Gastrocnemius medialis (tissue), 4 donors: ENCODE measurements at places on chromosomes 7 and 10. TPM values are rescaled to one million over a fixed set of nuclear protein-coding genes. Genes with fewer than 3 reads are reported as not detected.
A peak's percentile ranks its signal among the peaks of the same experiment; 100 is the strongest.

GRCh38 chr10:110822035-110822711 is 49.6 kb upstream of the PDCD4 start:
- H3K27me3 ChIP-seq: no peaks in the 10 kb centered on the region
- DNase-seq: no peak
- no peaks in the 10 kb centered on the region for H3K36me3 ChIP-seq
- H3K4me3 ChIP-seq: no peak overlapping the region
- H3K27ac ChIP-seq: peak overlapping the region; percentile 96
- peaks cover 81% of the 10 kb centered on the region for H3K4me1 ChIP-seq

Gene HOXA1
- not detected for total RNA-seq

DNA sequence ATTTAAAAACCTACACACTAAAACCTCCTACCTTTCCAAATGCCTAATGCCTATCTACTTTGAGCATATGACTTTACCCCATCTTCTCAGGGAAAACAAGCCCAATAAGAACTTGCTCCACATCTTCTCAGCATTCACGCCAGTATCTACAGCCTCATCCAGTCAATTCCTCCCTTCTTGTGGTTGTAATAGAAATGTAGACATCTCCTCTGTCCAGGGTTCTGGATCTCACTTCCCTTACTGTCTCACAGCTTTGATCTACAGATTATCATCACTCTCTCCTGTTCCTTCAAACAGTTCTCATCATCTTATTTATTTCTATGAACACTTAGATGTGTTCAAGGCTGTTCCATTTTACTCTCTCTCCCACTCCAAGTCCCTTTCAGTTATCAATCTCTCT is 70.4 kb upstream of the NOBOX start:
- no peaks in the 10 kb centered on the region for H3K36me3 ChIP-seq
- no peak overlapping the region for H3K4me3 ChIP-seq
- DNase-seq: no peak
- no peaks in the 10 kb centered on the region for H3K27me3 ChIP-seq
- H3K27ac ChIP-seq: no peak overlapping the region
- no peaks in the 10 kb centered on the region for H3K4me1 ChIP-seq

GRCh38 chr7:112084520-112084971 is 121.7 kb downstream of the DOCK4 start:
- no peaks in the 10 kb centered on the region for H3K36me3 ChIP-seq
- DNase-seq: no peak

GRCh38 chr7:78473021-78473420 is 674.4 kb downstream of the PHTF2 start:
- no peak overlapping the region for H3K4me3 ChIP-seq
- DNase-seq: no peak
- no peaks in the 10 kb centered on the region for H3K36me3 ChIP-seq
- H3K4me1 ChIP-seq: peaks cover 19% of the 10 kb centered on the region

DNA sequence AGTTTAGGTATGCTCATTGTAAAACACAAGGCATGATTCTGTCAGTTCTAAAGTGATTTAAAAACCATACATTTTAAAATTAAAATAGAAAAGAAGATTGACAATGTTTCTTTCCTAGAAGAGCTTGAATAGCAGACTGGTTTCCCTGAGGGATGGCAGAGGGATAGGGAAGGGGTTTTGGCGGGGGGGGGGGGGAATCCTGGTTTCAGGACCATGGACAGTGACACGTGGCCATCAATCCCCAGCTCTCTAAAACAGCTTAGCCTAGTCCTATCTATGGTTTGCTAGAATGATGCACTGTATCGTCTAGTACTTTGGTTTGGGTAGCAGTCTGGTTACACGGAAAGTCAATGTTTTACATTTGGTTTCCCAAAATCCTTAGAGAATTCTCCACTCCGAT is 88.7 kb downstream of the PHYHIPL start:
- DNase-seq: no peak
- H3K36me3 ChIP-seq: peaks cover 38% of the 10 kb centered on the region
- H3K27me3 ChIP-seq: no peaks in the 10 kb centered on the region
- H3K4me3 ChIP-seq: no peak overlapping the region
- H3K4me1 ChIP-seq: no peaks in the 10 kb centered on the region

Gene ZNF853
- 12.0 TPM for total RNA-seq

DNA sequence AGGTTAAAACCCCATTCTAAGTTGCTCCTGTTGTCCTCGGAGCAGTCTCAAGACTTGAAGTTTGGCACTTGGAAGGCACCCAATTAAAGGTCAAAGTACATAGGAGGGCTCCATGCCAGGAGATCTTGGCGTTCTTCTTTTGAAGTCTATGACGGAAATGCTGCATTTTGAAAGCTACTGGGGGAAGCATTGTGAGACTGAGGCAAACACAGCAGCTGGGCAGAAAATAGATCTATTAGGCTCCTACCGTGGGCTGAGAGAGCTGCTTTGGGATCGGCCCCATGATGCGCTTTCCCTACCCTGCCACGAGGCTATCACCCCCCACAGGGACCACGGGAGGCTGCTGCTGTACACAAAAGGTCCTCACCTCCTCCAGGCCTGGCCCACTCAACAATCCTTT is 20.0 kb downstream of the KIAA1549 start:
- H3K4me3 ChIP-seq: no peak overlapping the region
- no peaks in the 10 kb centered on the region for H3K36me3 ChIP-seq
- DNase-seq: no peak
- H3K27ac ChIP-seq: no peak overlapping the region
- no peaks in the 10 kb centered on the region for H3K27me3 ChIP-seq

GRCh38 chr7:91519241-91520158 is 255.3 kb downstream of the FZD1 start:
- no peaks in the 10 kb centered on the region for H3K4me1 ChIP-seq
- H3K27me3 ChIP-seq: no peaks in the 10 kb centered on the region
- no peak overlapping the region for H3K4me3 ChIP-seq
- no peak overlapping the region for H3K27ac ChIP-seq
- no peak for DNase-seq

Gene GNAT3
- total RNA-seq: not detected

- H3K27ac ChIP-seq: no peak overlapping the region
- H3K27me3 ChIP-seq: no peaks in the 10 kb centered on the region
- H3K4me3 ChIP-seq: no peak overlapping the region
- DNase-seq: no peak
- H3K36me3 ChIP-seq: no peaks in the 10 kb centered on the region
Measured at GRCh38 chr7:32347244-32347828, 142.8 kb downstream of the LSM5 start.

- H3K27ac ChIP-seq: no peak overlapping the region
- no peaks in the 10 kb centered on the region for H3K36me3 ChIP-seq
- H3K4me1 ChIP-seq: peaks cover 29% of the 10 kb centered on the region
- DNase-seq: no peak
- H3K27me3 ChIP-seq: no peaks in the 10 kb centered on the region
- no peak overlapping the region for H3K4me3 ChIP-seq
Measured at GRCh38 chr7:150359622-150360362, 8.8 kb upstream of the REPIN1 start.

DNA sequence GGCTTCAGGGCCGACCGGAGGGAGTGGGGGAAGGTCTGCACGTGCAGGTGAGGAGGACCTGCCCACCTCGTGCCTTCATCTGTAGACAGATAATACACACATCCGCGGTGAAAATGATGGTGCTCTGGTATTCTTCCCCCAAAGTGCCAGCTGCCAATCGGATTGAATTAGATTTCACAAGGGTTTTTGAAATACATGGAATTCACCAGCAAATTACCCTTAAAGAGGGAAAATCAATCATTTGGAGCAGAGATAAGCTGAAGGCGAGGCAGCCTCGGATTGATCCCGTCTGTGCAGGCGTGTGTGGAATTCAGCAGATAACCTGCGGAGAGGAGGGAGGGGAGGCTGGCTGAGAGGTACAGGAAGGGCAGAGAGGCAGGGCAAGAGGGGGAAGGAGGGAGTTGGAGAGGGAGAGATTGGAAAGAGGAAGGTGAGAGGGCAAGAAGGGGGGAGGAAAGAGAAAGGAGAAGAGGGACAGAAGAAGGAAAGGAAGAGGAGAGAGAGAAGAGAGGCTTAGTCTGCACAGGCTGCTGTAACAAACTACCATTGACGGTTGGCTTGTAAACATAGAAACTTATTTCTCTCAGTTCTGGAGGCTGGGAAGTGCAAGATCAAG is 84.2 kb downstream of the C10orf105 start:
- no peak overlapping the region for H3K27ac ChIP-seq
- no peaks in the 10 kb centered on the region for H3K4me1 ChIP-seq
- H3K4me3 ChIP-seq: no peak overlapping the region
- no peaks in the 10 kb centered on the region for H3K36me3 ChIP-seq
- DNase-seq: no peak

GRCh38 chr10:79013406-79013987 is 55.3 kb upstream of the ZMIZ1 start:
- H3K27ac ChIP-seq: peak overlapping the region; percentile 6
- H3K4me3 ChIP-seq: no peak overlapping the region
- DNase-seq: no peak
